ENCODE measurements at places on chromosomes 2 and 18. TPM values are rescaled to one million over a fixed set of nuclear protein-coding genes. Genes with fewer than 3 reads are reported as not detected.

Gene TMEM87B
- 15.4 TPM for total RNA-seq

- DNase-seq: no peak
Observed at GRCh38 chr2:7557376-7557775, 640.2 kb downstream of the RNF144A start.

DNA sequence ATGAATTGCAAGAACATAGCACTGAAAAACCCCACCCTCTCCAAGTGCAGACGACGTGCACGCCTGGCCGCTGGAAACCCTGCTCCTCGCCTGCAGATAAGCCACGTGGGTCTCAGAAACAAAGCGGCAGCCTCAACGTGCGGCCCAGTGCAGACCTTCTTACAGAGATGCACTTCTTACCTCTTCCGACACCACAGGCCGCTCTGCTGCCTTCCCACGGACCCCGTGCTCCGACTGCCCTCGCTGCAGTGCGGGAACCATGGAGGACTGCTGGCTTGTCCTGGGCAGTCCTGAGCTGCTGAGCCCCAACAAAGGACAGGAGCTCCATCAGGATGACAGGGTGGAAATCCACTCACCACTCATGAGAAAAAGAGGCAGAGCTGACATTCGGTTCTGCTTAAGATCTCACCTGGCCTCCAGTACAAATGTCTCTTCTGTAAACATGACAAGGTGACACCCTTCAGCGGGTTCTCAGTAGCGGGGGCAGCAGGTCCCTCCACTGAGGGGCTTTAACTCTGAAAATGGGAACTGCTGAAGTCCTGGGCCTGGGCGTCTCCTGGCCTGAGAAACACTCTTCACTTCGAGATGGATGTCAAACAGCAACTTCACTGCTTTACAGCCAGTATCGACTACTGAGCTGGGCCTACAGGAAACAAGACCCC is 6.2 kb downstream of the COPS9 start:
- no peak for DNase-seq

Gene GPAT2
- total RNA-seq: 2.2 TPM

Measured in GM23338 (cell line).